ENCODE measurements at places on chromosomes 16 and 17.

GRCh38 chr17:561116-561515 is 153.5 kb downstream of the VPS53 start:
- H3K27me3 ChIP-seq = no peaks in the 10 kb centered on the region
- H3K4me1 ChIP-seq = peaks cover 6% of the 10 kb centered on the region
- no peak overlapping the region for H3K4me3 ChIP-seq
- DNase-seq = no peak
- peak overlapping the region; percentile 8 for H3K27ac ChIP-seq

- DNase-seq = no peak
- H3K36me3 ChIP-seq = no peaks in the 10 kb centered on the region
- no peak overlapping the region for H3K4me3 ChIP-seq
Measured at GRCh38 chr17:50101346-50102163, 6.4 kb downstream of the PDK2 start.

DNA sequence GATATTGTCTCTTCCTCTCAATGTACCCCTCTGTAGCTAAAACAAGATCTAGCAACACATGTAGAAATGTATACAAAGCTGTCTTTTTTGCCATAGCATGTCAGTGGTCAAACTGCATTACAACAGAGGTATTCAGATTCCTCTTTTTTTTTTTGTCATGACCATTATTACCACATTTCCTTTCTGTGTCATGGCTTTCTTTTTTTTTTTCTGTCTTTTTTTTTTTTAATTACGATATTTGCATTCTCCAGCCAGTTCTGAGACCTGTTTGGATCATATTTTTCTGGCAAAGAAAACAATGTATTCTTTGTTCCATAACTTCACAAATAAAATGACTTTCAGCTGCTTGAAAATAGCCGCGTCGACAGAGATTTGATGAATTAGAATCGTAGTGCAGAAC is 27.4 kb upstream of the CAPNS2 start:
- H3K27me3 ChIP-seq = no peaks in the 10 kb centered on the region
- H3K4me1 ChIP-seq = no peaks in the 10 kb centered on the region
- H3K27ac ChIP-seq = no peak overlapping the region
- H3K4me3 ChIP-seq = no peak overlapping the region
- no peak for DNase-seq
- H3K36me3 ChIP-seq = no peaks in the 10 kb centered on the region

- no peaks in the 10 kb centered on the region for H3K36me3 ChIP-seq
- H3K4me1 ChIP-seq = peaks cover 16% of the 10 kb centered on the region
- H3K27me3 ChIP-seq = peaks cover 71% of the 10 kb centered on the region
- no peak overlapping the region for H3K27ac ChIP-seq
- peak overlapping the region; percentile 86 for H3K4me3 ChIP-seq
Measured at GRCh38 chr16:79601931-79602627, 1.5 kb upstream of the MAF start.

DNA sequence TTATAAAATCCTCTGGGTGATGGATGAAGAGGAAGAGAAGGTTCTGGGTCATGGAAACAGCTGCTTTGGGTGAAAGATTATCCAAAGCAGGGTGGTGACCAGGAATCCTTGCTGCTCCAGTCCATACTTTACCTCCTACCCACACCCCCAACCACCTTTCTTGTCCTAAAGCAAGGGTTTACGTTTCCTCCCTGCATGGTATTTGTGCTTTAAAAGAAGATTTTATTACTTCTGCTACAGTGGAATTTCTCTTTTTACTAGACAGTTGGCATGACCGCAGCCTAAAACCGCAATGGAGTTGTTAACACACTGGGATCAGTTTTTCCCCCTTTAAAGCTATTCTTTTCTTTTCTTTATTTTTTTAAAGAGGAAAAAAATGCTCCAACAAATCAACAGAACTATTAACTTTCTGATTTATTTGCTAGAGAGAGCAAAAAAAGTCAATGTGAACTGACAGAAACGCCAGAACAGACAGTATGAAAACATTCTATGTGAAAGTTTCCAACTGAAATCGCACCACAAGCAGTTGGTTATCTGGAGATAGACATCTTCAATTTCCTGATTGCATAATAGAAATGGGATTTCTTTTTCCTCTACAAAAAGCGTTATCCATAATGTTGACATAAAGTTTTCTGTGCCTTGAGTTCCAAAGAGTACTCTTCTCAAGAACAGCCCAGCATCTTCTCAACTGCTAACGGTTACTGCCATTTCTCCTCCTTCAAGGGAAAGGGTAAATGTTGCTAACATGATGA is 236.0 kb downstream of the IRX3 start:
- no peak for DNase-seq
- H3K4me3 ChIP-seq = no peak overlapping the region
- H3K27me3 ChIP-seq = no peaks in the 10 kb centered on the region
- H3K27ac ChIP-seq = no peak overlapping the region
- no peaks in the 10 kb centered on the region for H3K4me1 ChIP-seq
- no peaks in the 10 kb centered on the region for H3K36me3 ChIP-seq

GRCh38 chr16:9334103-9334502 is 242.7 kb downstream of the HAPSTR1 start:
- no peaks in the 10 kb centered on the region for H3K36me3 ChIP-seq

DNA sequence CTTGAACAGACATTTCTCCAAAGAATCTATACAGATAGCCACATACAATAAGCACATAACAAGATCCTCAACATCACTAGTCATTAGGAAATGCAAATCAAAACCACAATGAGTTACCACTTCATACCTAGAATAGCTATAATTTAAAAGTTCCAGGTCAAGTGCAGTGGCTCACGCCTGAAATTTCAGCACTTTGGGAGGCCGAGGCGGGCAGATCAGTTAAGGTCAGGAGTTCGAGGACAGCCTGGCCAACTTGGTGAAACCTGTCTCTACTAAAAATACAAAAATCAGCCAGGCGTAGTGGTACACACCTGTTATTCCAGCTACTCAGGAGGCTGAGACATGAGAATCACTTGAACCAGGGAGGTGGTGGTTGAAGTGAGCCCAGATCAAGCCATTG is 19.9 kb downstream of the RANBP10 start:
- peaks cover 15% of the 10 kb centered on the region for H3K36me3 ChIP-seq
- peaks cover 14% of the 10 kb centered on the region for H3K4me1 ChIP-seq
- no peaks in the 10 kb centered on the region for H3K27me3 ChIP-seq
- no peak overlapping the region for H3K27ac ChIP-seq

- peaks cover 72% of the 10 kb centered on the region for H3K4me1 ChIP-seq
- peaks cover 75% of the 10 kb centered on the region for H3K36me3 ChIP-seq
- no peak overlapping the region for H3K27ac ChIP-seq
- no peak for DNase-seq
Measured at GRCh38 chr17:35529866-35530265, 7.6 kb downstream of the SLFN12L start.

DNA sequence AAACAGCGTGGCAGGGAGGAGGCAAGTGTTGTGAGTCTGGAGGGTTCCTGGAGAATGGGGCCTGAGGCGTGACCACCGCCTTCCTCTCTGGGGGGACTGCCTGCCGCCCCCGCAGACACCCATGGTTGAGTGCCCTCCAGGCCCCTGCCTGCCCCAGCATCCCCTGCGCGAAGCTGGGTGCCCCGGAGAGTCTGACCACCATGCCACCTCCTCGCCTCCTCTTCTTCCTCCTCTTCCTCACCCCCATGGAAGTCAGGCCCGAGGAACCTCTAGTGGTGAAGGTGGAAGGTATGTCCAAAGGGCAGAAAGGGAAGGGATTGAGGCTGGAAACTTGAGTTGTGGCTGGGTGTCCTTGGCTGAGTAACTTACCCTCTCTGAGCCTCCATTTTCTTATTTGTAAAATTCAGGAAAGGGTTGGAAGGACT is at the start of gene CD19:
Gene CD19 (plus strand): TSS at position 171 of the 425 bp plus-strand sequence. CDS start 30 bp downstream, at position 201.
- peaks cover 3% of the 10 kb centered on the region for H3K36me3 ChIP-seq
- peaks cover 29% of the 10 kb centered on the region for H3K4me1 ChIP-seq
- H3K27me3 ChIP-seq = no peaks in the 10 kb centered on the region
- DNase-seq = no peak
- peak within 1 kb of the TSS; percentile 78 for H3K27ac ChIP-seq
- H3K4me3 ChIP-seq = no peak within 1 kb of the TSS

DNA sequence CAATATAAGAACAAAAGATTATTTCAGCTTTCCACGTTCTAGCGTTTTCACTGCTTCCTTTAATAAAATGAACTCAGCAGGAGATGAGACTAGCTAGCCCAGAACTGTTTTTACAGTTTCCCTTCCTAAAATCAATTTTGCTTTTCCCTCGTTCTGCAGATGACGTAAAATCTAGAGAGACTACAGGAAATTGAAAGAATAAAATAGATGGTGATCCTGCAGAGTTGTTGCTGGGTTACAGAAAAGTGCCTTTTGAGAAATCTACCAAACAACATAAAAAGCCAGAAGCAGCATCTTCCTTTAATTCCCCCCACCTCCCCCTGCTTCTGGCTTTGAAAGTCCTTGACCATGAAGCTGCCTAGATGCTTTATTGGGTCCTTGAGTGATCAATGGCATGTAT is 96.8 kb upstream of the CLEC3A start:
- no peak overlapping the region for H3K27ac ChIP-seq
- no peaks in the 10 kb centered on the region for H3K36me3 ChIP-seq
- H3K4me3 ChIP-seq = no peak overlapping the region
- no peak for DNase-seq
- H3K27me3 ChIP-seq = peaks cover 2% of the 10 kb centered on the region
- H3K4me1 ChIP-seq = no peaks in the 10 kb centered on the region

- DNase-seq = no peak
- H3K4me1 ChIP-seq = no peaks in the 10 kb centered on the region
- no peaks in the 10 kb centered on the region for H3K36me3 ChIP-seq
- H3K4me3 ChIP-seq = no peak overlapping the region
- no peak overlapping the region for H3K27ac ChIP-seq
- H3K27me3 ChIP-seq = no peaks in the 10 kb centered on the region
Measured at GRCh38 chr17:79117905-79118487, 43.4 kb downstream of the ENGASE start.

DNA sequence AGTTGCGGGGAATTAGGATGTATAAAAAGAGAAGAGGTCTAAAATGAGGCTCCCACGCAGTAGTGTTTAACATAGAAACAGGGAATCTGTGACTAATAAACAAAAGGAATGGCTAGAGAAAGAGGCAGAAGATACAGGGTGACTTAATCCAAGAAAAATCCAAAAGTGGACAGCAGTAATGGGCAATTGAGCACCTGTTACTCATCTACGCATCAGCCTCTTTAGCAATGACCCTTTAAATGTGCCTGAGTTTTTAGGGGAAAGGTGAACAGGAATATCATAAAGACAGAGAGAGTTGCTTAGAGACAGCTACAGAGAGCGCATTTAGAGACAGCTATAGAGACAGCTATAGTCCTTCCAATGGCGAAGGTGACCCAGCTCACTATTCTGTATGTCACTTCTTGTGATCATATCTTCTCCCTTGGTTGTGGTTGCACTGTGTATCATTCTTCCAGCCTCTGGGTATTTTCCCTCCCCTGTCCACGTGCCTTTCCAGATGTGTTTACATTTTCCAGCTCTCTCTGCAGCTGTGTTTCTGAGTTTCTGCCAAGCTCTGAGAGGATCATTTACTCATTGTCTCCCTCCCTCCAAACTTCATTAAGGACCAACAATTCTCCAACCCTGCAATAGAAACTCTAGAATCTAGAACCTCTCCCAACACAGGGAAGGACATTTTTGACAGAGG is 61.5 kb downstream of the MYOCD start:
- no peak overlapping the region for H3K4me3 ChIP-seq
- H3K4me1 ChIP-seq = no peaks in the 10 kb centered on the region
- H3K27ac ChIP-seq = no peak overlapping the region
- no peak for DNase-seq

- H3K4me1 ChIP-seq = no peaks in the 10 kb centered on the region
- H3K4me3 ChIP-seq = no peak overlapping the region
- no peak for DNase-seq
- no peaks in the 10 kb centered on the region for H3K27me3 ChIP-seq
Measured at GRCh38 chr16:78505544-78506366, 406.3 kb downstream of the WWOX start.

- H3K27ac ChIP-seq = no peak overlapping the region
- H3K4me3 ChIP-seq = no peak overlapping the region
- H3K36me3 ChIP-seq = no peaks in the 10 kb centered on the region
- no peaks in the 10 kb centered on the region for H3K4me1 ChIP-seq
- no peak for DNase-seq
Measured at GRCh38 chr16:66425651-66426050, 1.4 kb upstream of the BEAN1 start.

GRCh38 chr17:63041251-63041650 is 75.2 kb downstream of the TANC2 start:
- peaks cover 4% of the 10 kb centered on the region for H3K4me1 ChIP-seq
- no peak overlapping the region for H3K4me3 ChIP-seq
- no peak overlapping the region for H3K27ac ChIP-seq

GRCh38 chr17:18093616-18094408 is 6.1 kb downstream of the DRG2 start:
- no peak overlapping the region for H3K4me3 ChIP-seq
- H3K27ac ChIP-seq = no peak overlapping the region
- DNase-seq = no peak
- peaks cover 13% of the 10 kb centered on the region for H3K4me1 ChIP-seq
- H3K27me3 ChIP-seq = no peaks in the 10 kb centered on the region
- H3K36me3 ChIP-seq = peaks cover 18% of the 10 kb centered on the region

- no peaks in the 10 kb centered on the region for H3K27me3 ChIP-seq
- no peak overlapping the region for H3K4me3 ChIP-seq
- peaks cover 3% of the 10 kb centered on the region for H3K36me3 ChIP-seq
- no peak for DNase-seq
- no peak overlapping the region for H3K27ac ChIP-seq
Measured at GRCh38 chr17:28706471-28707338, 5.0 kb downstream of the PROCA1 start.

DNA sequence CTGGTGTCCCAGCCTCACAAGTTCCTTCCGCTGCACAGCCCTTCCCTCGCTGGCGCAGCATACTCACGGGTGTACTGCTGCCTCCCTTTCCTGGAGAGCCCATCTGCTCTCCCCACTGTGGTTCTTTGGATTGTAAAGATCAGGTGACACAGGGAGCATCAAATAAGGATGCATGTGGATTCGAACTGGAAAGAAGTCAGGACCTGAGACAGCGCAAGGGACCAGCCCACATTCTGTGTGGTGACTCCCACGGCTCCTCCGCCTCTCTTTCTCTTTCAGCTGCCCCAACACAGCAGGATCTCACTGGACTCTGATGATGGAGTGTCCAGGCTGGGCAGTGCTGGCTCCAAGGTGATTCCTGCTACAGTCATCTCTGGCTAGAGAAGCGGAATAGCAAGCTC is 8.1 kb downstream of the LDAF1 start:
- H3K27ac ChIP-seq = no peak overlapping the region
- H3K36me3 ChIP-seq = peaks cover 12% of the 10 kb centered on the region
- H3K4me3 ChIP-seq = no peak overlapping the region
- peaks cover 7% of the 10 kb centered on the region for H3K4me1 ChIP-seq
- no peak for DNase-seq

DNA sequence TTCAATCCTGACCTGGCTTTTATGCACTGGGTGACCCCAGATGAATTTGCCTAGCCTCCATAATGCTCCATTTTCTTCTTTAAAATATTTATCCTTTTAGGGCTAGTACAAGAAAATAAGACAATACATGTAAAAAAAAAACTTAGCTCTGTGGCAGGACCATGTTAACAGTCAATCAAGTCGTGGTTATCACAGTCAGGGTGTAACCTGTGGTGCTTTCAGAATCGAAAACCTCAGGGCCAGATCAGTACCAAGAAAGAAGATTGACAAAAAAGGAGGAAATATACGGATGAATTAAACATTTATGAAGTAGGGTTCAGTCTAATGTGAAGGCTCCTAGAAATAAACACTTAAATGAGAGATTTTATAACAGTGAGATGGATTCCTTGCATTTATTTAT is 347.2 kb upstream of the MAF start:
- no peak overlapping the region for H3K4me3 ChIP-seq
- H3K27ac ChIP-seq = no peak overlapping the region
- H3K36me3 ChIP-seq = no peaks in the 10 kb centered on the region
- H3K4me1 ChIP-seq = no peaks in the 10 kb centered on the region
